ENCODE measurements at places on chromosomes 5 and 9.

DNA sequence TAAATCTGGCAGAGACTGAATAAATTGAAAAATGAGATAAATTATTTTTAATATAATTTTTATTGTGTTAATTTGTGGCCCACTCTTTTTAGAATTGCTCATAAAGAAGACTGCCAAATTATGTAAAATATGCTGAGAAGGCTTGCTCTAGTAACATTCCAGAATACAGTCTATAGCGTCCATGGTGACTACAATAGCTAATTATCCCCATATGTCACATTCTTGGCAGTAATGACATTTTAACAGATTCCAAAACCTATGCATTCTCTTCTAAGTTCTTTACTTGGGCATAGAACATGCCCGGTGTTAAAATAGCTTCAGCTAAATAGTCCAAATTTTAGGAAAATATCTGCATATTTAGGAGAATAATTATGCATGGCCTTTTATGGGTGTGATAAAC lies 697.0 kb upstream of the SEMA6A start:
- no peak for DNase-seq

GRCh38 chr5:52661903-52662595 lies 125.7 kb upstream of the ITGA1 start:
- DNase-seq = no peak

- DNase-seq = peak; percentile 39
Measured at GRCh38 chr5:142426129-142427014, 101.6 kb upstream of the SPRY4 start.

GRCh38 chr5:168481330-168481788 lies 4.9 kb upstream of the RARS1 start:
- no peak for DNase-seq

DNA sequence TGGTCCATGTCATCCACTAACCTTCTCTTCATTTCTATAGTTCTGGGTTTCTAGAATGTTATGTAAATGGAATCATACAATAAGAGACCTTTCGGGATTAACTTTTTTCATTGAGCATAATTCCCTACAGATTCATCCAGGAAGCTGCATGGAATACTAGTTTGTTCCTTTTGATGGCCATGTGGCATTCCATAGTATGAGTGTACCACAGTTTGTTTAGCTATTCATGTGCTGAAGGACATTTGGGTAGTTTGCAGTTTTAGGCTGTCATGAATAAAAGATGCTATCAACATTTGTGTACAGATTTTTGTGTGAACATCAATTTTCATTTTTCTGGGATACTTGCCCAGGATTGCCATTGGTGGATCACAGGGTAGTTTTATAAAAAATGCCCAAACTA lies 6.8 kb upstream of the SPTLC1 start:
- no peak for DNase-seq

DNA sequence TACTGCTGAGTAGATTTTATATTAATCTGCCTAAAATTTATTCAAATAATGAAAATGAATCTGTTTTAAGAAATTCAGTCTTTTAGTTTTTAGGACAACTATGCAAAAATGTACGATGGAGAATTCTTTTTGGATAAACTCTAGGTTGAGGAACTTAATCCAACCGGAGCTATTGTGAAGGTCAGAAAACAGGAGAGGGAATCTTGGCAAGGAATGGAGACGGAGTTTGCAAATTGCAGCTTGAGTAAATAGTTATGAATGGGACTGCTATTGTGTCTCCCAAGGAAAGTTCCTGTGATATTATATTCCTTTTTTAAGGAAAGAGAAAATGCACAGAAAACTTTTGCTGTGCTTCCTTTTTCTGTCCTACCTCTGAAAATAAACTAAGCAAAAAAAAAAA lies 67.9 kb downstream of the IQGAP2 start:
- no peak for DNase-seq

DNA sequence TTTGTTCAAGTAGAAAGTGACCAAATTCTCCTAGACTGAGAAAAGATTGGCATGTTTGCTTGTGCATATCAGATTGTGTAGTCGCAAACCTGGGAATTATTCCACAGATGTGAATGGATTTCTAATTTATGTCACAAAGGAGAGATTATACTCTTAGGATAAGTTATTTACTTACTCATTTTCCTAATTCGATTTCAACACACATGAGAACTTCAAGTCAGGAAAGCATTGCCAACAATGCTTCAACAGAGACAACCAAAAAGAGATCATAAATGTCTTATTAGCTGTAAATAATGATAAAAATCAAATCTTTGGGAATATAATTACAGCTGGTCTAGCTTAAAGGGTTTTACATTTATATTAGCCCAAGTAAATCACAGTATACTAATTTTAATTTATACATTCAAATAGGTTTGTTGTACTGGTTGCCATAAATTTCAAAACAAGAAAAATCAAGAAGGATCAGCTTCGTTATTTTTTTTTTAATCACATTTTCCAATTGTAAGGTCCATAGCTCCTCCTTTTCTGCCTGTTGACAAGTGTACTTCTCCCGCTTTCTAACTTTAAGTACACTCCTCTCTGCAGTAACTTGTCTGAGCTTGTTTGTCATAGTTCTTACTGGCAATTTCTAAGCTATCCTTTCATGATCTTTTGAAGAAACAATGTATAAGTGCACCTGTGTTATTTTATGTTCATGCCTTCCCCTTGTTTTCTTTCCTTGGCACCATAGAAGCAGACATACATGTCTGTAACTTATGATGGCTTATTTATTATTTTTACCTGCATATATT lies 246.6 kb downstream of the DEPDC1B start:
- DNase-seq = no peak

- DNase-seq = peak; percentile 2
Measured at GRCh38 chr9:108885643-108886348, 23.7 kb downstream of the ACTL7A start.

Measured in stimulated activated naive CD4-positive, alpha-beta T cell treated with Interleukin-2 at 50 U/mL for 16 hours (primary cell).